ENCODE measurements at places on chromosomes 12 and 14. TPM values are rescaled to one million over a fixed set of nuclear protein-coding genes. Genes with fewer than 3 reads are reported as not detected.

Gene ST8SIA1
- 1.3 TPM for total RNA-seq

Gene GALNT16
- under 0.01 TPM for total RNA-seq

Gene AHNAK2
- total RNA-seq: 32.4 TPM

Gene CRACR2A
- total RNA-seq: 15.5 TPM

Gene TUBA1A
- 834 TPM for total RNA-seq

Gene TXNDC16
- 3.0 TPM for total RNA-seq

Gene RITA1
- 27.6 TPM for total RNA-seq

Gene ATL1
- 6.9 TPM for total RNA-seq

Gene ABHD12B
- not detected for total RNA-seq

Gene TBX3
- total RNA-seq: 114 TPM

Gene SERPINA5
- not detected for total RNA-seq

Gene SLC25A21
- total RNA-seq: 0.97 TPM

Gene FOXN4
- not detected for total RNA-seq

Gene DACT1
- total RNA-seq: 35.8 TPM

Gene TTC7B
- total RNA-seq: 25.8 TPM

Gene HSPB8
- total RNA-seq: 22.0 TPM

Gene KRT71
- not detected for total RNA-seq

Gene TRHDE
- total RNA-seq: 20.9 TPM

Gene TMTC1
- 33.2 TPM for total RNA-seq

Gene HHIPL1
- total RNA-seq: 3.9 TPM

Gene PLA2G1B
- total RNA-seq: not detected

Gene RNASE3
- not detected for total RNA-seq

Gene IAPP
- not detected for total RNA-seq

Gene IQSEC3
- under 0.01 TPM for total RNA-seq

Gene CCDC88C
- under 0.01 TPM for total RNA-seq

Gene NTF3
- total RNA-seq: 7.4 TPM

Gene KCNK13
- total RNA-seq: not detected

Gene SPTB
- under 0.01 TPM for total RNA-seq

Gene ENDOU
- total RNA-seq: not detected

Gene HNF1A
- not detected for total RNA-seq

Gene PEX5
- 25.9 TPM for total RNA-seq

Gene PAH
- not detected for total RNA-seq

Gene DEGS2
- not detected for total RNA-seq

Gene INHBE
- total RNA-seq: 1.7 TPM

Gene OTX2
- not detected for total RNA-seq
